Urinary bladder (tissue), 4 donors: ENCODE measurements at places on chromosomes 12 and 14.
A peak's percentile ranks its signal among the peaks of the same experiment; 100 is the strongest.

GRCh38 chr12:62537551-62537950 lies 70.9 kb downstream of the MON2 start:
- DNase-seq = no peak

- DNase-seq = no peak
Observed at GRCh38 chr12:81988362-81988761, 229.2 kb upstream of the PPFIA2 start.

DNA sequence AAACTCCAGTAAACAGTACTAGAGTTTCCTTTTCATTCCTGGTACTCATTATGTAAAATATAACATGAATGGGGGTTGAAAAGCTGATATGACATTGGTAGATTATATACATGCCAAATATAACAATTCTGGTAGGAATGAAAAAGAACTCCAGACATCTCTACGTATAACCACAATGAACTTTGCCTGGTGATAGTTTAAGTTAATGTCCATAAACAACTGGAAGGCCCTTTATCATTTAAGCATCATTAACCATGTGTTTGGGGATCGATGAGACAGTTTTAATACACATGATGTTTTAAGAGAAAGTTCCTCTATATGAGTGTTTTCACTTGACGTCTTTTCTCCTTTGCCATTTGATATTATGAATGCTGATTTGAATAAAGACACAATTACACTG lies 5.8 kb downstream of the PTGER2 start:
- no peak for DNase-seq

DNA sequence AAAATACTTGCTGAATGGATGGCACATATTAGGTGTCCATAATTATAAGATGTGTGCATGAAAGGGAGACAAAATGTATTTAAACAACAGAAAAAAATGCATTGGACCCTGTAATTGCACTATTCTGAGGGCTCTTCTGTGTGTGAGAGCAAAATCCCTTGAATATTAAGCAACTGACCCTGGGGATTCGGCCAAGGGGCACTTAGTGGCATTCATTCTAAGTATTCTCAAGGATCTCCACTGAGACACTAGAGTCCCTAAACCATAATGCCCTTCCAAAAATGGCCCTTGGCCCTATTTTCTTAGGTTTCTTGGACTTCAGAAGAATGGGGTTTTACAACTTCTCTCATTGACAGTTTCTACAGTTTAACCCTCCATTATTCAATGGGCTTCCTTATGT lies 388.6 kb downstream of the GLT1D1 start:
- no peak for DNase-seq

DNA sequence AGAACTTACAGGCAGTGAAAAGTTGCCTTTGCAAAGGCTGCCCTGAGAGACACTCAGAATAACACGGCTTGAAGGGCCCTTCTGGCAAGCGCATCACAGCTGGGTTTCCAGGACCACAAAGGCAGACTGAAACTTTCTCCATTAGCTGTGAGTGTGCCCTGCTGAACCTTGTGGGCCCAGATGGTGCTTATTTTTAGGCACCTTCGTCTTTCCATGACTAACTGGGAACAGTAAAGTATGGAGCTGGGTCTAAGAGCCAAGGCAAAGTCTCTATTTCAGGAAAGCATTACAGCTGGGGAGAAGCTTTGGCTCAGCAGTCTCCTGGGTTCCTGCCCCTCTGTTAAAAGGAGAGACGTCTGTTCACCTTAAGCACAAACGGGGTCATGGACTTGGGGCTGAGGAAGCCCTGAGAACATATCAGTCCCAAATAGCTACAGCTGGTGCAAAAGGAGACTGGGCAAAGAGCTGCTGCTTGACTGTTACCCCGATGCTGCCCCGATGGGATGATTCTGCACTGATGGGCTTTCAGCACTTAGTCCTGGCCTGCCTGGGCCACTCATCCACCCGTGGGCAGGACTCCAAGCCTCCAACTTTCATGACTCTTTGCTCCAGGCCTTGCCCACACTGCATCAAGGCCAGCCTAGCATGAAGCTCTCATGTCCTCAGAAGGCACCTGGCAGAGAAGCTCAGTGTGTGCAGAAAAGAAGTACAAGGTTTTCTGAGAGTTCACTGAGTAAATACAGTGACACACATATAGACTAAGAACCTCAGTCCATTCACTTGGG lies 248.3 kb downstream of the PHLDA1 start:
- no peak for DNase-seq

GRCh38 chr12:15778126-15778525 lies 11.1 kb downstream of the EPS8 start:
- DNase-seq = no peak

GRCh38 chr12:109711596-109712461 lies 1.8 kb upstream of the FAM222A start:
- no peak for DNase-seq

- no peak for DNase-seq
Observed at GRCh38 chr14:61351477-61351876, 30.1 kb downstream of the PRKCH start.

DNA sequence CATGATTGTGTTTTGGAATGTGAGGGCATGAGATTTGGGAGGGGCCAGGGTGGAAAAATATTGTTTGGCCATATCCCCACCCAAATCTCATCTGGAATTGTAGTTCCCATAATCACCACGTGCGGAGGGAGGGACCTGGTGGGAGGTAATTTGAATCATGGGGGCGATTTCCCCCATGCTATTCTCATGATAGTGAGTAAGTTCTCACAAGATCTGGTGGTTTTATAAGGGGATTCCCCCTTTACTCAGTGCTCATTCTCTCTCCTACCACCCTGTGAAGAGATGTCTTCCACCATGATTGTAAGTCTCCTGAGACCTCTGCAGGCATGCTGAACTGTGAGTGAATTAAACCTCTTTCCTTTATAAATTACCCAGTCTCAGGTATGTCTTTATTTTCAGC lies 15.7 kb downstream of the OR10P1 start:
- no peak for DNase-seq

- DNase-seq = no peak
Observed at GRCh38 chr12:13022851-13023271, 21.3 kb upstream of the FAM234B start.

DNA sequence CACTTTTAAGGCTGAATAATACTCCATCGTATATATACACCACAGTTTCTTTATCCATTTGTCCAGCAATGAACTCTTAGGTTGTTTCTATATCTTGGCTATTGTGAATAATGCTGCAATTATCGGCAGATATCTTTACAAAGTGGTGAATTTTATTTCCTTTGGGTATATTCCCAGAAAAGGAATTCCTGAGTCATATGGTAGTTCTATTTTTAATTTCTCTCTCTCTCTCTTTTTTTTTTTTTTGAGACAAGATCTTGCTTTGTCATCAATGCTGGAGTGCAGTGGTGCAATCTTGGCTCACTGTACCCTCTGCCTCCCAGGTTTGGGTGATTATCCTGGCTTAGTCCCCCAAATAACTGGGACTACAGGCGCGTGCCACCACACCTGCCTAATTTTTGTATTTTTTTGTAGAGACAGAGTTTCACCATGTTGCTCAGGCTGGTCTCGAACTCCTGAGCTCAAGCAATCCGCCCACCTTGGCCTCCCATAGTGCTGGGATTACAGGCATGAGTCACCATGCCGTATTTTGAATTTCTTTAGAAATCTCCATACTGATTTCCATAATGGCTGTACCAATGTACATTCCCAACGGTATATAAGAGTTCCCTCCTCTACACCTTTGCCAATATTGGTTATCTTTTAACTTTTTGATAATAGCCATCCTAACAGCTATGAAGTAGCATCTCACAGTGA lies 98.4 kb downstream of the EFCAB11 start:
- no peak for DNase-seq

GRCh38 chr14:82786483-82786880 lies 1252.8 kb upstream of the SEL1L start:
- no peak for DNase-seq

DNA sequence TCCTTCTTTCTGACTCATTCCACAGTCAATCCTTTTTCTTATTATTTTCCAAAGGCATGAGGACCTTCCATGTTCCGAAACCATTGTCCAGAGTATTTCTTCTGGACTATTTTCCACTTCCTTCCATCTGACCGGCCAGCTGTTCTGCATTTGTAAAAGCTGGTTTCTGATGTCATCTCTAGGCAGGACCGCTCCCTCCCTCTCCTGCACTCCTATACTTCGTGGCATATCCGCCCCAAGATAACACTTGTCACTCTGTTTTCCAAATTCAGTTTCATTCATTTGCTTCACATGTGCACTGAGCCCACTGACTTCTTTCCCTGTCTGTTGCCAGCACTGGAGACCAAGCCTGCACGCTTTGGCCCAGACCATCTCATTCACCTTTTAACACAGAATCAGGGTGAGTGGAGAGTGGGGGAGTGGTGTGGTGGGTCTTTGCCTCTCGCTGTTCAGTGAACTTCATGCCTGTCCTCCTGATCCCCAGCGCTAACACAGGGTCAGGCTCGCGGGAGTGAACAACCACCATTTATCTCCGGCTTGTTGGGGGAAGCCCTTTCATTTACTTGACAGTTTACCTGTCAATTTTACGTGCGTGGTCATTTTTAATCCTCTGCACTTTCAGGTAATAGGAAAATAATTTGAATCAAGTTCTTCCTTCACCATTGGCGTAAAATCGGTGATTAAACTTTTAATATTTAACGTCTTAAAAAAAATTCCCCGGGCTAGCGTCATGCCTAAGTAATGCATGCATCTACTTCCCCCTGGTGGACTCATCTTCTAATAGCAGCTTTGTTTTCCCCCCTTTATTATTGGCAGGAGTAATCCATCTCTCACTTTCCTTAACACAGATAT lies 52.5 kb downstream of the C12orf75 start:
- DNase-seq = peak; percentile 11

DNA sequence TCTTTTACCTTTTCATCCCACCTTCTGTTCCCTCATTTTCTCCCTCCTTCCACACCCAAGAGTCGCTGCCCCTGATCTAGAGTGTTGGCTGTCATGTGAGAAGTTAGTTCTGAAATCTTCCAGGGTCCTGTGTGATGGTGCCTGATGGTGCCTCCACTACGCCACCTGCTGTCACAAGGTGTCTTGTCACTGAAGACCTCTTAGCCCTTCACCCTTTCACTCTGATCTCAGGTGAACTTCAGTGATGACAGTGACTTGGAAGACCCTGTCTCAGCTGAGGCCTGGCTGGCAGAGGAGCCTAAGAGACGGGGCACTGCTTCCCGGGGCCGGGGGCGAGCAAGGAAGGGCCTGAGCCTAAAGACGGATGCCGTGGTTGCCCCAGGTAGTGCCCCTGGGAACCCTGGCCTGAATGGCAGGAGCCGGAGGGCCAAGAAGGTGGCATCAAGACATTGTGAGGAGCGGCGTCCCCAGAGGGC lies 7.6 kb upstream of the PFDN5 start:
- no peak for DNase-seq

DNA sequence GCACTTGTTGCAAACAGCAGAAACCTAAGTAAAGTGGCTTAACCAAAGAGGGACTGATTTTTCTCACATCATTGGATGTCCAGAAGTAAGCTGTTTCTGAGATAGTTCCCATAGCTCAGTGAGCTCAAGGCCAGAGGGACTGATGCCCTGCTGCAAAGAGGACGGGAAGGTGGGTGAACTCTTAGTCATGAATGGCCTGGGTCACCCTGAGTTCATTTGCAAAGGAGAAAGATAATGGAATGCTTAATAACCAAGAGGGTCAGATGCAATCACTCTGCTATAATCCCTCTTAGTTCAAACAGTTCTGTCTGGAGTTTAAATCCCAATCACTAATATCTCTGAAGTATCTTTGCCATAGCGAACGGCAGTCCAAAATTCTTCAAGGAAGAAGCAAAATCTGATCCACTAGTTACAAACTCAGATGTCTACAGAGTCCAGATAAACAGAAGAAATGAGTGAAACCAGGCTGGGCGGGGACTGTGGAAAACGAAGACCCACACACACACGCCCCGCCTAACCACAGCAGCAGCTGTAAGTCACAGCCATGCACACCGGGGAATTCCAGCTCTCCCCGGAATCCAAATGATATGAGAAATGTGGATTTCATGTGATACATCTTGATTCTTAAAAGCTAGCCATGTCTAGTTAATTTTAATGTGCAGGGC lies 289.5 kb downstream of the TMEM132D start:
- DNase-seq = no peak

DNA sequence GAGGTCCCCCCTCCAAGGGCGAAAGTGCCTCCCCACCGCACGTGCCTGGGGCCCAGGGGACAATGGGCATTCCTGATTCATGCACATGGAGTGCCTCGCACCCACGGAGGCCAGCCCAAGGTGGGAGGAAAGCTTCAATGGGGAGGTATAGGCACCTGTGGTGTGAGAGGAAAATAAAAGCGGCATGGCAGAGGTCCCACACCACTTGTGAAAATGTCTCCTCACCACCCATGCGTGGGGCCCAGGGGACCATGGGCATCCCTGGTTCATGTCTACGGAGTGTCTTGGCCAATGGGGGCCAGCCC lies 384.7 kb downstream of the ALG10 start:
- DNase-seq = no peak

GRCh38 chr12:46460682-46461210 lies 88.2 kb upstream of the SLC38A2 start:
- DNase-seq = no peak

DNA sequence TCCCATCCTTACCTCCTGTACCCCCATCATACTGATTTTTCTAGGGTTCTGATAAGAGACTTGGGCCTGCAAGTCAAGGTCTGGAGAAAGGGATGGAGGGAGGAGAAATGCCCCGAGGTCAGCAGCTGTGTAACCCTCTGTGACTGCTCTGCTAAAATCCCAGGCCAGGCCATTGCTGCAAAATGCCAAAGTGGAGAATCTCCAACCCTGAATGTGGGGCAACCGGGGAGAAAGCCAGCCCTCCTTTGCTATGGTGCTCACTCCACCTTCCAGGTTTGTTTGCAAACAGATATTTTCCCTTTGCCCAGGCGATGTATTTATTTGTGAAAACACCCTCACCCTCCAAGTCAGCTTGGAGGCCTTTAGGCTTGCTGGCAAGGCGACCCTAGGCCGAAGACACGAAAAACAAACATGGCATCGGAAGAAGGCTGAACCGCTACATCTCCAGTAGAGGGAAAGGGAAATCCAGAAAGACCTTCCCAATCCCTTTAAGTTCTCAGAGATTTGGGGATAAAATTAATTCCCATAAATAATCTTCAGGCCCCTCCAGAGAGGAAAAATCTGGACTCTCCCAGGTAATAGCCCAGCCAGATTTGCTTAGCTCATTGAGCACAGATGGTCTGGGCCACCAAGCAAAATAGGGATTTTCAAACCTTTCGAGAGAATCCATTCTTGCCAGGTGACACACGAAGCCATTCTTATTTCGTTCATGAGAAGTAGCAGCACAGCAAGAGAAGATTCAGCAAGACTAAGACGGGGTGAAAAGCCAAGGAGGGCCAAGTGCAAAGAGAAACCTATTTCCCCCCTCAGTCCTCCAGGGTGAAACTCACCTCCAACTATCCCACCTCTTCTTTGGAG lies 1.3 kb upstream of the TBX5 start:
- no peak for DNase-seq

GRCh38 chr12:1691123-1692007 lies 495 bp downstream of the ADIPOR2 start:
- DNase-seq = peak; percentile 14
